ENCODE measurements at places on chromosomes 6 and 20. TPM values are rescaled to one million over a fixed set of nuclear protein-coding genes. Genes with fewer than 3 reads are reported as not detected.
A peak's percentile ranks its signal among the peaks of the same experiment; 100 is the strongest.

DNA sequence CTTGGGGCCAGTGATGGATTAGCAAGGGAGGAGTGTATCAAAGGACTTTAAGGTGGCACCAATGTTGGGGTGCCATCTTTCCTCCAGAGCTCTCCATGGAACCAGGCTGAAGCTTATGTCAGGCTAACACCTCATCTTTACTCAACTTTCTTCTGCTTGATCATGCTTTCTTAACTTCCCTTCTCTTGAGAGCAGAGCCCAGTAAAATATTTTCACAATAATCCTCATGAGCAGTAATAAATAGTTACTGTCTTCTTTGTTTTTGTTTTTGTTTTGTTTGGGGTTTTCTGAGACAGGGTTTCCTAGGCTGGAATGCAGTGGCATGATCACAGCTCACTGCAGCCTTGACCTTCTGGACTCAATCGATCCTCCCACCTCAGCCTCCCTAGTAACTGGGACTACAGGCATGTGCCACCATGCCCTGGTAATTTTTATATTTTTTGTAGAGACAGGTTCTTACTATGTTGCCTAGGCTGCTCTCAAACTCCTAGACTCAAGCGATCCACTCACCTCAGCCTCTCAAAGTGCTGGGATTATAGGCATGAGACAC is 127.9 kb upstream of the TOP1 start:
- no peaks in the 10 kb centered on the region for H3K36me3 ChIP-seq
- no peak overlapping the region for H3K4me3 ChIP-seq
- no peak for DNase-seq
- peaks cover 16% of the 10 kb centered on the region for H3K27me3 ChIP-seq

- H3K4me3 ChIP-seq: no peak overlapping the region
- H3K4me1 ChIP-seq: no peaks in the 10 kb centered on the region
- no peaks in the 10 kb centered on the region for H3K27me3 ChIP-seq
- H3K36me3 ChIP-seq: no peaks in the 10 kb centered on the region
Observed at GRCh38 chr6:116992546-116992945, 115.5 kb downstream of the RFX6 start.

DNA sequence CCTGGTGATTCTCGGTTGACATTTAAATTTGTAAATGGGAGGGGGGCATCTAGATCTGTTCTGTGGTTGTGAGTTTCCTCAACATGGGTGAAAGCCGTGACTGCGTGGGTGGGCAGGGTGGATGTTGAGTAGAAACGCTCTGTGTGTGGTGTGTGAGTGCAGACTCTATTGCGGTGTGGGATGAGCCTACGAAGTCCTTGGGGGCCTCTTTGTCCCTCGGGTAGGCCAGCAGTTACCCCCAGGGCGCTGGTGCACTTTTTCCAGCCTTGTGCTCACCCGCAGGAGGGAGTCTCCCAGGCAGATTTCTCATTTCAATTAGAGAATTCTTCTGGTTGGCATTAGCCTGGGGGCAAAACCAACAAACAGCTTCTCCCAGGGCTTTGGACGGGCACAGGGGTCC is 10.6 kb downstream of the TOX2 start:
- peak overlapping the region; percentile 40 for H3K27ac ChIP-seq
- peaks cover 62% of the 10 kb centered on the region for H3K4me1 ChIP-seq
- peak; percentile 81 for DNase-seq

GRCh38 chr20:8880085-8880853 is 188.6 kb upstream of the PLCB4 start:
- H3K36me3 ChIP-seq: no peaks in the 10 kb centered on the region
- no peak overlapping the region for H3K4me3 ChIP-seq
- no peaks in the 10 kb centered on the region for H3K4me1 ChIP-seq
- H3K27me3 ChIP-seq: no peaks in the 10 kb centered on the region
- no peak overlapping the region for H3K27ac ChIP-seq

GRCh38 chr6:101626269-101626668 is 232.8 kb downstream of the GRIK2 start:
- no peak overlapping the region for H3K4me3 ChIP-seq
- H3K36me3 ChIP-seq: no peaks in the 10 kb centered on the region
- no peaks in the 10 kb centered on the region for H3K27me3 ChIP-seq
- no peaks in the 10 kb centered on the region for H3K4me1 ChIP-seq

DNA sequence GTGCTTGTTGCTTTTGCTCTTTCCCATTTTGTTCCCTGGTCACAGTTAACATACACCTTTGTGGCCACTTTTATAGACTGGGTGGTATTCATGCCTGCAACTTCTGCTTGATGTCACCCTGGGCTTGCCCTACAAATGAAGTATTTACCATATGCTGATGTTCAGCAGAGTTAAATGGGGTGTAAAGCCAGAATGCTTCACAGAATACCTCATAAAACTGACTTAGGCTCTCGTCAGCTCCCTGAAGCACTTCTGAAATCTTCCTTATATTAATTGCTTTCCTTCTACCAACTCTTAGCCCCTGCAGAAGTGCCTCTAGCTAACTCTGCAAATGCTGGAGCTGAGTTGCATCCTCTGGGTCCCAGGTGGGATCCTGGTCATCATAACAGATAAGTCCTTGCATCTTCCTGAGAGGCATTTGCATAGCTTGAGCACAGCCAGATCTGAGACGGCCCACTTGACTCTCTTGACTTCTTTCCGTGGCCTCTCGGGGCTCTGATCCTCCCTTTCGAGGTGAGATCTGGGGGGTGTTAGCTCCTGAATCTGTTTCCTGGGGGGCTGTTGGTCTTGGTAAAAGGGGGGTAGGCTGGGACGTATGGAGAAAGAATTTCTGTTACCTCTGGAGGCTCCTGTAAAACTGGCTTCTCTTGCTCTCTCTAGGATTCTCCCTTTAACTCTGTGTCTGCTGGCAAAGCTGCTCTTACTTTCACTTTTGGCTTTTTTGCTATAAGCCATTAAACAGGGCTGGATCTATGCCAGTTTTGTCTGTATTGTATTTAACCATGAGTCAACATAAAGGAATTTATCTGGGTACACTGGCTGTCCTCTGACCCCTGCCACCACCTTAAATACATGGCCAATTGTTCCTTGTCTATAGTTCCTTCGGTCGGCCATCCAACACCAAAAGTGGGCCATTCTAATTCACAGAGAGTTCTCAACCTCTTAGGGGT is 223.0 kb upstream of the SYNCRIP start:
- no peaks in the 10 kb centered on the region for H3K36me3 ChIP-seq
- H3K4me1 ChIP-seq: no peaks in the 10 kb centered on the region
- no peak overlapping the region for H3K4me3 ChIP-seq
- peaks cover 13% of the 10 kb centered on the region for H3K27me3 ChIP-seq
- DNase-seq: no peak
- H3K27ac ChIP-seq: no peak overlapping the region

The LY86 gene
- 0.39 TPM for total RNA-seq

Data from activated T-cell treated with anti-CD3 and anti-CD28 coated beads, Interleukin-2, amount 50 U/mL, for 72 hours (primary cell).